ENCODE measurements at places on chromosomes 2 and 18.

GRCh38 chr18:3069671-3070433 lies 56.9 kb upstream of the LPIN2 start:
- DNase-seq: no peak

DNA sequence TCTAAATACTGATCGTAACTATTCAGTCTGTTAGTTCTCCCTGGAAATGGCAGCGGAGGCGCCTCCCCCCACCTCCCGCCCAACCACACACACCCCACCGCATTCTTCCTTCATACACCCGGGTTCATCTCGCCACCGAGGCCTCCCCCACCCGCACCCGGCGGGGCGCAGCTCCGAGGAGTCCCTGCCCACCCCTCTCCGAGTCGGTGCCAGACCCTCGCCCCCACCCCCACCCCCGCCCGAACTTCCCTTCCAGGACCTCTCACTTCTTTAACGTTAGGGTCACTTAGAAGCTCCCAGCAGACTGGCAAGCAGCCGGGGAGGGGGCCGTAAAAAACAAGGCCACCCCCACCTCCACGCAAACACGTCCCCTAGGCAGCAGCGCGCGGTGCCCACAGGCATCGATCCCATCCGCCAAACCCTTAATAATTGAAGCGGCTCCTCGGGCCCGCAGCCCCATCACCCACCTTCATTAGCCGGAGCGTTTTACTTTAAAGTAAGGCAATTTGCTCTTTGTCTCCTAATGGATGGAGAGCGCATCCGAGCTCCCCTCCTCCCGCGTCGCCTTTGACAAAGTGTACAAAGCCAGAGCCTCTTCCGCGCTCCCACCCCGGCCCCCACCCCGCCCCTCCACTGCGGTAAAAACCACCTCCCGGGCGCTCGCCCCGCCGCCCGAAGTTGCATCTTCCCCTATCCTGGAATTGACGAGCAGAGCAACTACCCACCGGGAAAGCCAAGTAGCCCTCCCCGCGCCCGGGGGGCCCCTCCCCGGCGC lies 624 bp downstream of the ZNF516 start:
- DNase-seq: peak; percentile 22

GRCh38 chr18:57149531-57149930 lies 2.6 kb downstream of the BOD1L2 start:
- no peak for DNase-seq

DNA sequence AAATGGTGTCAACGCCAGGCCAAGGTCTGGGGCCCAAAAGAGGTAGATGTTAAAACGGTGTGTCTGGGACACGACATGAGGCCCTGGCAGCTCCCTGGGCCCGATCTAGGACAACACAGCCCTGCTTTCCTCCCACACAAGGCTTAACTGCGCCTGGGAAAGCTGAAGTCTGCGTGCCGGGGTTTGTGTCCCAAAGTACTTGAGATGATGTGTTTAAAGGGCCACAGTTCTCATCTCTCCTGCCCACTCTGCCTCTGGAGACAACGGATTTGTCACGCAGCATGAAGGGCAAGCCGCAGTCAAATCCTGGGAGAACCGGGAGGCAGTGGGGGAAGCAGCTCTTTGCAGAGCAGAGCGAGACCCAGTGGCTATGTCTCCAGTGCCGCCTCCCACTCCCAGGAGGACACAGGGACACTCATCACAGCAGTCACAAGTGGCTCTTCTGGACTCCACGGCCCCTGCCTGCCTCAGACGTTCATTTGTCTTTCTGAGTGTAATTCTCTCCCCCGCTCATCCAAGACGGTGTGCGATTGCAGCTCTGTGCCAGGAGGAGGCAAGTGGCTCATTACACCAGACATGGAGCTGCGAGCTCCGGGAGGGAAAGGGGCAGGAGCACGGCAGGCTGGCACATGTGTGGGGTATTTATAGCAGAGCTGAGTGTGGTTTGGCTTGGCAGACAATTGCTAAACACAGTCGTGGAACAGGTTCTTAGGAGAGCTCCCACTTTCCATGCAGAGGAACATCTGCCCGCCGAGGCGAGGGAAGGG lies 57.7 kb upstream of the SEMA4C start:
- DNase-seq: no peak
